ENCODE measurements at places on chromosomes 2 and 18.

GRCh38 chr2:197007716-197008628 lies 81.5 kb upstream of the PGAP1 start:
- no peak for DNase-seq

DNA sequence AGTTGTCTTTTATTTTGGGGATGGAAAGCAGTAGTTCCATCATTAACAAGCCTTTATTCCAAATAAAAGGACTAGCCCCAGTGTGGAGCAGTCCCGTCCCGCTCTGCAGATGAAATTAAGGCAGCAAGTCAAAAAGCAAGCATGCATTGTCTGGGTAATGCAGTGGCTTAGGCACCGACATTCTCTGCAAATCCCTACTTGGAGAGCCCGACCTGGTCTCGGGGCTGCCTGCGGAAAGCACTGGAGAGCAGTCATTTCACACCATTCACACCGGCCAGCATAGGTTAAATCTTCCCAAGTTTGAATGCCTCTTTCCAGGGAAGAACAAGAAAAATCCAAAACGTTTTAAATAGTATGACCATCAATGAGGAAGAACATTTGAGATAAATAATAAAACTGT lies 24.4 kb upstream of the RAB12 start:
- DNase-seq: no peak

DNA sequence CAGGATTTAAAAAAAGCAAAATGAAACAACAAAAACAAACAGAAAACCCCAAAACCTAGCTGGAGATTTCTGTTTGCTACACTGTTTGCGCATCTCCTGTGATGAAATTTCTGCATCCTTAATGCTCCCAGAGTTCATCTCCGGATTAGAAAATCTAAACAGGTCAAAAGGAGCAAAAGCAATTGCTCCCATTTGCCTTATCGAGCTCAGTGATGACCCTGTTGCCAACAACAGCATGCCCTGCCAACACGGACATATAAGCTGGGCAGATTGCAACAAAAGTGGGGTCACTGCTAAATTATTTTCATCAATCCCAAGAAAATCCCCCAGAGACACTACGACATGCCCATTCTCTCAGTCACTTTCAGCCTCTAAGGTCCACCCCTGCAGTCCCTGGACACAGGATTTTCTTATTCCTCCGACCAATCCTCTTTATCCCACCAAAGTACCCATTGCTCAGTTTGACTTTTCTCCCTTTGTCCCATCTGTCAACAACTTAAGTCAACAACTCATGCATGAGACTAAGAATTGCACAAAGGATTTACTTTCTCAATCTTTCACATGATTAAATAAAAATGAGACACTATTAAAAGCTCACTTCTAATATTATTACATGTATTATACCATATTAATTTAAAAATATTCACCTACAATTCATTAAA lies 67.8 kb downstream of the ABCG8 start:
- no peak for DNase-seq

DNA sequence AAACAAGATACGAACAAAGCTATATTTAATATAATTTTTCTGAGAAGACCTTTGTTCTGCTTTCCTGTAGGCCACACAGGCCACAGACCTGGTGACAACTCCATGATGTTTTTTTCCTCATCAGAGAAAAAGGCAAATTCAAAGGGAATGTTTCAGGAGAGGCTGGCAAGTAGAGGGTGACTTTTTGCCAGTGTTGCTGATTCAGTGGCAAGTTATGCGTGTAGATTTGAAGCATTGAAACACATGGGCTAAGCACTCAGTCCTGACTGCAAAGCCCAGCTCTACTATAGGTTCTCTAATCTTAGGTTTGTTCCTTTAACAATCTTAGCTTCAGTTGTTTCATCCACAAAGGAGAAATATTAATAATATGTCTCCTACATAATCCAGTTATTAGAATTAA lies 499.8 kb downstream of the SUCLG1 start:
- DNase-seq: no peak

Data from SW 1271 (cell line).